CD4-positive, alpha-beta T cell treated with Interleukin-21 for 1 hour (primary cell): ENCODE measurements at places on chromosomes 5 and 9.

DNA sequence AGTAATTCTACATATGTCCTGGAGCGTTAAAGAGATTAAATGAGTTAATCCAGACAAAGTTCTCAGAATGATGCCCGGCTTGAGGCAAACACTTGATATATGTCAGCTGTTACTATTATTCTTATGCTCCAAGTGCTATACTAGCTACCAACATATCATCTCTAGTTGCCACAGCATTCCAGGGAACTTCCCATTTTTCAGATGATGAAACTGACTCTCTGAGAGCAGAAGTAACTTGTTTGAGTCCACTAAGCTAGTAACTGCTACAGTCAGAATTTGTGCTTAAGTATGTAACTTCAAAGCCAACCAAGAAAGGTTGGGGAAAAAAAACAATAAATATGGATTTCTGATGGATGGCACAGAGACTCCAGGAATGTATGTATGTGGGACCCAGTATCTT, 98.1 kb downstream of the CDK5RAP2 start:
- DNase-seq = no peak

DNA sequence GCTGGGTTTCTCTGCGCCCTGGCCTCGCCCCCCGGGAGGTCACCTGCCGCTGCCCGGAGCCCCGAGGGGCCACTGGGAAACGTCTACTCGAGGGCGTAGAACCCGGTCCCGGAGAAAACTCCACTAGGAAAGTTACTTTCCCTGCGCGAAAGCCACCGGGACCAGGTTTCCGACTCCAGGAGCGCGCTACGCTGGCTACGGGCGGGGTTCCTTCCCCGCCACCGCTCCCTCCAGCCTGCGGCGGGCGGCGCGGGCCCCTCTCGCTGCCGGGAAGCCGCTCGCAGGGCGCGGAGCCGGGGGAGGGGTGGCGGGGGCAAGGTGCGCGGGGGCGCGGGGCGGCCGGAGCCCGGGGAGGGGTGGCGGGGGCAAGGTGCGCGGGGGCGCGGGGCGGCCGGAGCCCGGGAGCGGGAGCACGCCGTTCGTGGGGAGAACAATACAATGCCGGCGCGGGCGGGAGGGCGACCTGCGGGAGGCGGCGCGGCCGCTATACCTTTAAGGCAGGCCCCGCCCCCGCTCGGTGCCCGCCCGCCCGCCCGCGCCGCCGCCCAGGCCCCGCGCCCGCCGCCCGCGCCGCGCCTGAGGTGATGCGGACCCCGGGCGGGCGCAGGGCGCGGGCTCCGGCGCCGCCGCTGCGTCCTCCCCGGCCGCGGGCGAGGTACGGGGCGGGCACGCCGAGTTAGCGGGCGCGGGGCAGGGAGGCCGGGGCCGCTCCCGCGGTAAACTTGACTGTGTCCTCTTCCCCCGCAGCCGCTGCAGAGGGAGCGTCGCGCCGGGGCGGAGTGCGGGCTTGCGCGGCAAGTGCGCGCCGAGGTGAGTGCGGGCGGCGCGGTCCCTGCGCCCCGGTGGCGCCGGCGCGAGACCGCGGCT, 278.1 kb downstream of the AOPEP start:
- DNase-seq = peak; percentile 20

DNA sequence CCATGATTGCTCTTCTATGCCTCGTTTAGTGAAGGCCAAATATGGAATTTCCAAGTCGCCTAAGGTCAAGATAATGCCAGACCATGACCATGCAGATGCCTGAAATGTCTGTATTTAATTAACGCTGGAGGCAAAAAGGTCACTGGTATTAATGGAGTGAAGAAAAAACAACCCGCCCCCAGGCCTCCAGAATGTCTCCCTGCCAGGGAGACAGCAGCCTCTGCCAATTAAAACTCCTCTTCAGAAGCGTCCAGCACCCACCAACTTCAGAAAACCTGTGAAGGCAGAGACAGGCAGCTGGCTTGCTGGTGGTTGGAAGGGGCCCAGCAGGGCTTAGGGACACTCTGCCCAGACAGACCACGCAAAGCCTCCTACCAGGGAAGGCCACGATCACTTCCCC, 94.4 kb downstream of the VAV2 start:
- no peak for DNase-seq

DNA sequence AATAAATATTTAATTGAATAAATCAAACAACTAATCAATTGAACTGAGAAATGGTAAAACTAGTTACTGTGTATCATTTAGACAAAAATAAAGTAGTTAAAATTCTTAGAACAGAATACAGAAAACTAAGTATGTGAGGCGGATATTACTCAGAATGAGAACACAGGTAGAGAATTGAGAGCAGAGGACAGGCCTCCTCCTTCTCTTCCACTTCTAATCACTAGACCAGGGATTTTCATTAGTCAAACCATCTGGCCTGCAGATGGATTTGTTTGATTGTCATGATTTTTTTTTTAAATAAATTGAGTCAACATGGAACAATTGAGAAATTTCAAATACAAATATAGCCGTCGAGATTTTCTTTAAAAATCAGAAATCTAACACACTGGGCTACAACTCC, 198.6 kb upstream of the HMHB1 start:
- DNase-seq = no peak

- DNase-seq = no peak
Measured at GRCh38 chr9:136646827-136647711, 15.6 kb upstream of the EGFL7 start.

- no peak for DNase-seq
Measured at GRCh38 chr5:136199408-136199807, 6.4 kb upstream of the SMIM32 start.

- no peak for DNase-seq
Measured at GRCh38 chr9:119343059-119343990, 25.9 kb downstream of the BRINP1 start.

GRCh38 chr5:2251751-2252150, 369.0 kb upstream of the IRX4 start:
- no peak for DNase-seq

- no peak for DNase-seq
Measured at GRCh38 chr9:135038331-135038730, 49.1 kb upstream of the OLFM1 start.

DNA sequence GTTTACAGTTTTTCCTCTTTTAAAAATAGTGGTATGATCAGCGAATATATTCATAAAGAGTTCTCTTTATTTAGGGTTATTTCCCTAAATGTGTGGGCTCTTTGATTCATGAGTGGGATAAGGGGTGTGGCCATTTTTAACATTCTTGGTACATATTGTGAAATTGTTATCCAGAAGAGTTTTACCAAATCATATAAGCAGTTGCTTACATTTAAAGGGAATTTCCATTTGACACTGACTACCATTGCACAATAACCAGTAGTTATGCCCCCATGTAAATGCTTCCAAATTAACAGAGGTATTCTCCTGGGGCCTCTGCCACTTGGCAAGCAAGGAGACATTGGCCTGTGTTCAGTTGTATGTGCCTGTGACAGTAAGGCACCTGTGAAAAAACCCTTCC, 27.2 kb downstream of the SLC25A48 start:
- no peak for DNase-seq

- no peak for DNase-seq
Measured at GRCh38 chr5:172789687-172790495, 18.9 kb upstream of the DUSP1 start.

- DNase-seq = no peak
Measured at GRCh38 chr5:112142769-112143270, 276.3 kb downstream of the EPB41L4A start.

GRCh38 chr5:148639081-148639480, 15.2 kb downstream of the HTR4 start:
- no peak for DNase-seq

DNA sequence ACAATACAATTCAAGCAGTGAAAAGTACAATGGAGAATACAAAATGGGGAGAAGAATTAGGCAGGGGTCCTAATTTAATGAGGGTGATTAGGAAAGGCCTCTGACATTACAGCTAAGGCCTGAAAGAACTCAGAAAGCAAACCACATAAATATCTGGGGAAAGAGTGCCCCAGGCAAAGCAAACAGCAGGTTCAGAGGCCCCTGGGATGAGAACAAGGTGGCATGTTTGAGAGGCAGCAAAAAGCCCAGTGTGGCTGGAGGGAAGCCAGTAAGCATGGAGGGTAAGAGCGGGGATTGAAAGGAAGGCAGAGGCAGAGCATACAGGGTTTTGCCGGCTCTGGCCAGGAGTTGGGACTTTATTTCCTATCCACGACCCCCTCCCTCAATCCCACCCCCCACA, 33.4 kb upstream of the VDAC1 start:
- no peak for DNase-seq

DNA sequence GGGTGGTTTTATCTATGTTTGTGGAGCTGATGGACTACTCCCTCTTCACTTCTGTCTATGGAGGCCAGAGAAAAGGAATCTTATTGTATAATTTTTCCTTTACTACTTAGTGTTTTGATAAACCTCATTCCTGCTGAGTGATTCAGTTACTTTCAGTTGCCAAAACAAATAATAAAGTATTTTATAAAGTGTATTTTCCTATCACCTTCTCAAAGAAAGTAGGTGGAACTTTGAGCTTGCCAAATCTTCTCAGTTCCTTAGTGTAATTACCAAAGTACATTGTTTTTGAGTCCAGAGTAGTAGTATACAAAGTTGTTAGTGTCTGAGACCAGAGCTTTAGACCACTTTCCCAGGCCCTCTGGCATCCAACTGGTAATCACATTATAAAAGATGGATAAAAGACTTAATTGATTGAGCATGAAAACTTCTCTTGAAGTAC, 13.5 kb downstream of the RABGAP1 start:
- no peak for DNase-seq

DNA sequence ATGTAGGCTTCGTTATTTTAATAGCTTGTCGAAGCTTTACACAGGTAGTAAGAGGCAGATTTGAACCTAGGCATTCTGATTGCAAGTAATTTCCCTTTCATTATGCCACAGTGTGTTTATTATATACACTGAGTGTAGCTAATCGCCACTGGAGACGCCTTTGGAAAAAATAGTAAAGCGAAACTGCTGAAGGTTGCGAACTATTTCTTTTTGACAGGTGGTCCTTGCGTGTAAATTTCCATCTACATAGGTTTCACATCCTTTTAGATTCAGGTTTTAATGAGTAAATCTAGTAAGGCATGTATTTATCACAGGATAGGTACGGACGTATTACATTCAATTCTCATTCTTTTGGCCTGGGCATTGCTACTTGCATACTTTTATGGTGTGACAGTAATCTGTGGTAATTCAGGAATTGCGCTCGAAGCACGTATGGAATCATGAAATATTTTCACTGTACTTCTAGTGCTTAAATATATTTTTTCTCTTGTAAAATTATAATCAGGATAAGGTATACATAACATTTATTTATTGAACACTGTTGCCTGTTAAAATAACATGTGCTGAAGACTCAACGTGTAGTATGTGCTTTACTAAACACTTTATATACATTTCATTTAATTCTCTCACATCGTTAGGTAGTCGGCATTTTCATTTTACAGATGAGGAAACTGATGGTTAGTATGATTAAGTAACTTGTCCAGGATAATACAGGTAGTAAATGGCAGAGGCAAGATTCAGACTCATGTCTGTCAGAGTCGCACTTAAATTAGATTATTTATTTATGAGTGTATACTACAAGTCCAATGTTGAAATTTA, 1.8 kb downstream of the MARCHF6 start:
- peak; percentile 57 for DNase-seq

GRCh38 chr5:78586251-78586650, 62.3 kb downstream of the LHFPL2 start:
- no peak for DNase-seq
